Naive thymus-derived CD8-positive, alpha-beta T cell (primary cell): ENCODE measurements at places on chromosomes 4 and X. TPM values are rescaled to one million over a fixed set of nuclear protein-coding genes. Genes with fewer than 3 reads are reported as not detected.

TRIM60 gene
- polyA plus RNA-seq: not detected

DNA sequence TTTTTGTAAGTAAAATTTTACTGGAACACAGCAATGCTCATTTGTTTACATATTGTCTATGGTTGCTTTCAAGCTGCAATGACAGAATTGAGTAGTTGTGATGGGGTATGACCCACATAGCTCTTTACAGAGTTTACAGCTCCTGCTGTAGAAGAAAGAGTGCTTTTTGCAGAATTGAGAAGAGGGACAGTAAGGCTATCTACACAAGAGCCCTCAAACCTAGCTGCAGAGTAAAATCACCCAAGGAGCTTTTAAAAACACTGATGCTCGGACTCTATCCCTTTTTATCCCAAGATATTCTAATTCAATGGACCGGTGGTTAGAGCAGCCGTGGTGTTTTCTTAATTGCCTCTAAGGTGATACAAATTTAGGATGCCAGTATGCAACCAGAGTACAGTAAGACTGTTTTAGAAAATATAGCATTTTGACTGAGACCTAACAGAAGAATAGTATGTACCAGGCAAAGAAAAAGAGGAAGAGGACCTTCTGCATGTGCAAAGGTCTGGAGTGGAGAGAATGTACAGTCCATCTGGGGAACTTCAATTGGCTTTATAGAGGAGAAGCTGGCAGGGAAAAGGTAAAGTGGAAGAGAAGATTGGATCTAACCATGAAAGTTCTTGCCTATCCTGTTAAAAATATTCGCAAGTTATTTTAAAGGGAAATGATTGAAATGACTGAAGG, 663.6 kb upstream of the CPEB2 start:
- no peak for DNase-seq

DNA sequence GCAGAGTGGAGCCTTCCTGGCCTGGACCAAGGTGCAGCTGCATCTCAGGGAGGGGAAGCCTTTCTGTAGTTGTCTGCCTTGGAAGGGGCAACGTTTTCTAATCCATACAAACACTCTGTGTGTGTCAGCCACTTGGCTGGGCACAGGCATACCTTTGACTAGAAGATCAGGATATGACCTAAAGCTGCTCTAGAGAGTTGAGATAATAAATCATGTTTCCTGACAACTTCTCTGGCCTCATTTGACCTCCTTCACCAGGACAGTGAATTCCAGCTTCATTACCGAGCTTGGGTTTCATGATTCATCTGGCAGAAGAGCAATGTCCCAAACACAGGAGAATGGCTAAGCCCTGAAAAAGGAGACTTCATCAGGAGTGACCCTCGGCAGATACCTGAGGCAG, 89.6 kb upstream of the KIT start:
- DNase-seq: no peak

- DNase-seq: no peak
These were observed 140.3 kb upstream of the CXCL13 start for GRCh38 chr4:77465271-77465670.

DNA sequence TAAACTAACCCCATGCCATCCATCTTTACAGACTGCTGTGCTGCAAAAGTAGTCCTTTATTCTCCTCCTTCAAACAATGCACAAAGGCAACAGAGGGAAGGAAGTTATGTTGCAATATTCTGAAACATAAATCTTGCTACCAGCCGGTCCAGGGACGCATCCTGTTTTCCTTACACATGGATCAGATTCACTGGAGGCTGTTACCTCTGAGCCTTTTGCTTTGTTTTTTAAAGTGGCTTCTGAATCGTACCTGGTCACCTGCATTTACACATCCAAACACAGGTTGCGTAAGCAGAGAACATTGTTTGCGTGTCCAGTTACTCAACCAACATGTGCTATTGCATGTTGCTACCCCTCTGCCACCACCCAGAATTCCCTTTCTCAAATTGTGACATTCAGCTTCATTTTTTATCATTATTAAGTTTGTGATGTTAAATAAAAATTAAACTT, 8.8 kb downstream of the PPARGC1A start:
- DNase-seq: no peak

DNA sequence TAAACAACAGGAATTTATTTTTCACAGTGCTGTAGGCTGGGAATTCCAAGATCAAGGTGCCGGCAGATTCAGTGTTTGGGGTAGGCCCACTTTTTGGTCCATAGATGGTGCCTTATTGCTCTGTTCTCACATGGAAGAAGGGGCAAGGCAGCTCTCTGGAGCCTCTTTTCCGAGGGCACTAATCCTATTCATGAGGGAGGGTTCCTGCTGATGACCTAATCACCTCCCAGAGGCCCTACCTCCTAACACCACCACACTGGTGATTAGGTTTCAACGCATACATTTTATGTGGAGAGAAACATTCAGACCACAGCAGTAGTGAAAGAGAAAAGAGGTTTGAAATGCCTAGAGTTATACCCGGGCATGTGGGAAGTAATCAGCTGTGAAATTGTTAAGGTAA, 1.4 kb upstream of the POLA1 start:
- DNase-seq: no peak

- DNase-seq: no peak
These were observed 3.8 kb upstream of the GPR174 start for GRCh38 chrX:79140731-79141130.
